IPS DF 6.9 (cell line): ENCODE measurements at places on chromosomes 1 and 21.

GRCh38 chr21:36949171-36950141, 17.0 kb downstream of the HLCS start:
- no peak for DNase-seq

GRCh38 chr1:226608699-226609505, 60.3 kb downstream of the STUM start:
- DNase-seq: peak; percentile 63

DNA sequence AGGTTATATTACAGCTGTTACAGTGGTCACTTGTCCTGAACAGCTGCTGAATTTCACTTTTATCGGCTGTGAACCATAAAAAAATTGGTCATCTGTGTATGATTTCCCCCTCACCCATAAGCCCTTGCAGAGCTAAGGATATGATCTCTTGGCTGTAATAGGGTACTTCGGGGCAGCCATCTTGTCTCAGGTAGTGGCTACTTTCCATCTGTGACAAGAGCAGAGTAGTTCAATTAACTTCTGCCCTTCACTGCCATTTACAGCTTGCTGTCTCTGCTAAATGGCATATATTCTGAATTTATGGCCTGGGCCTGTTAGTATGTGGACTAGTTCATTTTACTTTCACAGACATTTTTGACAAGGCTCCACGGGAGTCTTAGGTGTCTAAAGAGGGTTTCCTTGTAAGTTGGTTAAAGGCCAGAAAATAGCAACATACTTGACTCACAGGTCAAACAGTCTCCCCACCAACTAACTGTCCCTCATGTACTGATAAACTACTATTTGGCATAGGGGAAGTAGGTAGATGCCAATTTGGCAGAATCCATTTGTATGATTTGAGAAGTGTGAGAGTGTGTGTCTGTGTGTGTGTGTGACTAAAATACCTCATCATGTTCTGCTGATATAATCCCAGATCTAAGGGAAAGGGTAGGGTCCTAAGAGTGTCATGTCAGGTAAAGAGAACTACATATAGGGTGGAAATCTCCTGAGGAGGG, 151.6 kb downstream of the KCTD3 start:
- DNase-seq: no peak

DNA sequence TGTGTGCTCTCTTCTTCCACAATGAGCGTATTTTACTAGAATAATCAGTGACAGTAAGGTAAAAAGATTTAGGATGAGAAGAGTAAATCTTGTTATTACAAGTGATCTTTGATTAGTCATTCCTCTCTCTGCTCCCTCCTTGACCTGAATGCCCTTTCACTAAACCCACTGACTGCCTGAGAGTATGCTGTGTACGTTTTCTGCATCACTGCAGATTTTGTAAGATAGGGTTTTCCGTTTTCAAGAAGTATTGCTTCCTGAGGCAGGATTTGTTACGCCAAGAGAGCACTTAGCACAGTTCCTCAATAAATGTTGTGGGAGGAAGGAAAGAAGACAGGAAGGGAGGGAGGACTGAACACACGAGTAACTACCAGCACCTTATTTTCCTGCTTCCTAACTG, 7.7 kb upstream of the LAMB3 start:
- DNase-seq: no peak

GRCh38 chr1:41164727-41165126, 77.4 kb downstream of the SCMH1 start:
- DNase-seq: no peak

DNA sequence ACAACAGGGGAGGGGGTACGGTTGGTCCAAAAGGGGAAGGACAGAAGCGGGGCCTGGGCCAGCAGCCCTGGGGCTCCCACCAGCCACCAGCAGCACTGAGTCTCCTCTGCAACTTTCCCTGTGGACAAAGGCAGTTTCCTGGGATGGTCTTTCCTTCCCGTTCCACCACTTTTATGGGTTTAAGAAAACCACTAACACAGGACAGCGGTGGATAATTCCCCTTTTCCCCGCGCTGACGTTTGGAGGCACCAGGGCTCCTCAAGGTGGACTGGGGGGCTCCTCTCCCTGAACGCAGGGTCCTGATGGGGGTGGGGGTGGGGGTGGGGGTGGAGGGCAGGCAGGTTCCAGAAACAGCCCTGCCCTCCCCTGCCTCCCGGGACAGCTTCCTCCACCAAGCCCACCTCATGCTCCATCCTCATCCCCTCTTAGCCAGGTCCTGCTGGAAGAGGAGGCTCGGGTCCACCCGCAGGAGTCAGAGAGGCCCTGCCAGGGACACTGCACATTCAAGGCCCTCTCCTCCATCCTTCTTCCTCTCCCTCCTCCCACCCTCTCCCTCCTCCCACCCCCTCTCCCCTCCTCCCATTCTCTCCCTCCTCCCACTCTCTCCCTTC, 4.8 kb upstream of the COL6A1 start:
- DNase-seq: no peak

DNA sequence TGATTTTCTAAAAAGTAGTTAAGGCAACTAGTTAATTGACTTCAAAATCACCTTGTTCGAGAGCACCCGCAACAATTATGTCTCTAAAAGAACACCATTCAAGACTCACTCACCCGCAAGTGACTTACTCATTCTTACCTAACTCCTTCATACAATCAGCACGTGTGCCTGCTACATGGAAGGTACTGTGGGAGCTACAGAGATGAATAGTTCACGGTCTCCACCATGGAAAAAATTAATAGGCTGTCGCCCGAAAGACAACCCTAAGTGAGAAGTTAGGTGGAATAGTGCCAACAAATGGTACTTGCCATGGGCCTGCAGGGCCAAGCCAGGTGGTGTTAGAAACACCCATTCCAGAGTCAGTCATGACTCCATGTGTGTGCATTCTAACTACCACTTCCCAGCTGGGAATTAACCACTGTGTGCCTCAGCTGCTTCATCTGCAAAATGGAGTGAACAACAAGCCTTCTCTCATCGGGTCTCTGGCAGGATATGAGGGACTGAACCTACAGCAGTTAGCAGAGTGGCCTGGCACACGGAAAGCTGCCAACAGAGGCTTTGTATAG, 7.1 kb downstream of the SSBP3 start:
- no peak for DNase-seq

DNA sequence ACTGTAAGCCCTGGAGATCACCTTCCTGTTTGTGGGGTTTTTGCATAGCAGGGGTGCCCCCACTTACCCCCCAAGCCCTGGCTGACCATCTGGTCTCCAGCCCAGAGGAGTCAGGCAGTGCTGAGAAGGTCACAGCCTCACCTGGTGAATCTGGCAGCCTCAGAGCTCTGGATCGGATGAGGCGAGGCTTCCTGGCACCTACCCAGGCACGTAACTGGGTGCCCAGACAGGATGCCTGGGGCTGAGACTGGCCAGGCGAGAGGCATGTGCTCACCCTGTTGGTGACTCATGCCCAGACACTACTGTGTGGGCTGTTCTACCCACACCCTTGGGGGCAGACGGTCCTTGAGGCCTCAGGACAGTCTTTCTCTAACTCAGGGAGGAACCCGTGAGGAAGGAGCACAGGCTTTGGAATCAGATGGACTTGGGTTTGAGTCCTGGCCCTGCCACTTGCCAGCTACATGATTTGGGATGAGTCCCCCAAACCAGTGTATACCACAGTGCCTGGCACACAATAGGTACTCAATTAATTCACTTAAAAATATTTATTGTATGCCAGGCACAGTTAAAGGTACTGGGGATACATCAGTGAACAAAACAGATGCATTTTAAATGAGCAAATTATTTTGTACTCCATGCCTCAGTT, 15.1 kb upstream of the PADI3 start:
- no peak for DNase-seq

DNA sequence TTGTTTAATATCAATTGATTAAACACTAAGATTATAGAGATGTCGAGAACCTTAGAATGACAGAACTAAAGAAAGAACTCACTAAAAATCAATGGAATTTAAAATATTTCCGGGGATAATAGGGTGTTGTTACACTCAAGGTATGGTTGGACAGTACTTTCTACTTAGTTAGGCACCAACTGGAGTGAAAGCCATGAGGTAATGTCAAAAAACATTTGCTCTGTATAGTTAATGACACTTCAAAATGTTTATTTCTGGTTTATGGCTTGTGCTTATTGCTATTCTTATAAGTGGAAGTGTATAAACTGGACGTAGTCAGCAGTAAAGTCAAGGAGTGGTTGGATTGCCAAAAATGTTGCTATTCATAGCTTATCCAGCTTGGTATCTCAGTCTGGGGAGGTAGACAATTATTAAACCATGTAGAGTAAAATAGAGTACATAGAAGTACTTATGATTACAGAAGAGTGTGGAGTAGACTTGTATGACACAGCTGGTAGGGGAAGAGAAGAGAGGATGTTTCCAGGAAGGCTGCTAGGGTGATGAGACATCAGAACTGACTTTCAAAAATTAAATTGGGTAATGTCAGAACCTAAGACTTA, 56.5 kb upstream of the BMP8A start:
- DNase-seq: no peak

GRCh38 chr1:48007047-48007446, 9.9 kb upstream of the TRABD2B start:
- DNase-seq: no peak

DNA sequence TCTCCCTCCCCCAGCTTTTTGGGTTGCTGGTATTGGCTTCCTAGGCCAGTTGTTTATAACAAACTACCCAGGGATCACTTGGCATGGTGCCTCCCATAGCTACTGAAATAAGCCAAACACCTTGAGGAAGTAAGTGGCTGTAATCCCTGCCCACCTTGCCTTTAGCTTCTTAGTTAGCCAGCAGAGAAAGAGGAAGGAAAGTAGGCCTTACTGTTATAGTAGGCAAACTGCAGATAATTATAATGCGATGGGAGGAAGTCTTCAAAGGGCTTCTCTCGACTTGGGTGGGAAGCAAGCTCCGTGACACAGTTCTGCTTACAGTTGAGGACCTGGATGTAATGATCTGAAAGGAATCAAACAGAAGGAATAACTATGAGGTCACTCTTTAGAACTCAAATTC, 8.2 kb downstream of the P3H1 start:
- no peak for DNase-seq

GRCh38 chr1:59638231-59638711, 176.5 kb upstream of the HOOK1 start:
- DNase-seq: no peak

DNA sequence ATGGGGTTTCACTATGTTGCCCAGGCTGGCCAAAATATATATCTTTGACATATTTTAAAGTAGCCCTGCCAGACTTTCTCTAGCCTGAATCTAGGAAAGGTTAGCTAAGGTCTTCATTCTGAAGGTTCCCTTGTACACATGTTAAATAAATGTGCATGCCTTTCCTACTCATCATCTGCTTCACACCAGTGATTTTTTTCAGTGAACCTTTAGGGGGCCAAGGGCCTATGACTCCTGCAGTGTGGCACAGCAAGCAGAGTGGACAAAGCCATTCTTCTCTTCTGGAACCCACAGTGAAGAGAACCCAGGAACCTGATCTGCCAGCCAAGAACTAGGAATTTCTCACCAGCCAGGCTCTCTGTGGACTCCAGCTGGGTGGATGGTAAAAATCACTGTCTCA, 22.9 kb downstream of the CBR1 start:
- DNase-seq: no peak
